Naive thymus-derived CD8-positive, alpha-beta T cell (primary cell): ENCODE measurements at places on chromosomes 5 and 9.

DNA sequence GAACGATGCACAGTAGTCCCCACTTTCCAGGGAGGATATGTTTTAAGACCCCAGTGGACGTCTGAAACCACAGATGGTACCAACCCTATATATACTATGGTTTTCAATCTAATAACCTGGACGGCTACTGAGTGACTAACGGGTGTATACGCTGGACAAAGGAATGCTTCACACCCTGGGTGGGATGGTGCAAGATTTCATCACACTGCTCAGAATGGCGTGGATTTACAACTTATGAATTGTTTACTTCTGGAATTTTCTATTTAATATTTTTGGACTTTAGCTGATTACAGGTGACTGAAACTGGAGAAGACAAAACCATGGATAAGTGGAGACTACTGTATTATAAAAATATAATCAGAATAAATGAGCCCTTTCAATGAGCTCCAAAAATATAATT, 147.6 kb upstream of the TRIM32 start:
- no peaks in the 10 kb centered on the region for H3K4me1 ChIP-seq
- peaks cover 11% of the 10 kb centered on the region for H3K36me3 ChIP-seq
- no peaks in the 10 kb centered on the region for H3K27me3 ChIP-seq
- H3K4me3 ChIP-seq: no peak overlapping the region

DNA sequence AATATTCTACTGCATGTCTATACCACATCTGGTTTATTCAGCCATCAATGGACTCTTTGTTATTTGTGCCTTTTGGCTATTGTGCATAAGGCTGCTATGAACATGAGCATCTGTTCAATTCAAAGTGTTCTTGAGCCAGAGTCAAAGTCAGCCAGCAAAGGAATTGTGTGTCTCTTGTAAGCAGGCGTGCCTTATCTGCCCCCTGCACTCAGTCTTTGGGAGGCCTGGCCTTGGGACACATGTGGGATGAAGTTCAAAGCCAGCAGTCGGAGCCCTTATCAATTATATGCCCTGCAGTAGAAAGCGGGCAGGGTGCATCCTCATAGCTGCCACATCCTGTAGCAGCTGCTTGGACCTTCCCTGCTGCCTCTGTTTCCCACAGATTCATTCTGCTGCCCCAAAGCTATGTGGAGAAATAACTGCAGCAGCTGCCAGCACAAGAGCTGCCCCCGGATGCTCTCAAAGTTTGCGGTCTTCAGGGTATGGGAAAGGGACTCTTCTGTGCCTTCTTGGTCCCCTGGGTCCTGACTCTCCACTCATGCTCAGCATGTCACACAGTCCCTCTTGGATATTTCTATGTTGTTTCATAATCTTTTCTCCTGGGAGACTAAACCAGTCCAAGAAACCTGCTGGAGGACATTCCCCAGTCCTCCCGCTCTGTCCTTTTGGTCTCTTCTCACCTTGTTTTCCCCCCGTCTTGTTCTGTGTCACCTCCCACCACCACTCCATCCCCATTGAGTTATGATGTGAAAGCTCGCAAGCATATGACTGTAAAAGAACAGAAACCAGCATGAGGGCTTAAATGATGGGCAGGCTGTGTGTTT, 35.9 kb downstream of the STOM start:
- no peak overlapping the region for H3K27ac ChIP-seq
- H3K4me1 ChIP-seq: peaks cover 8% of the 10 kb centered on the region
- no peak for DNase-seq
- no peaks in the 10 kb centered on the region for H3K27me3 ChIP-seq
- H3K4me3 ChIP-seq: no peak overlapping the region

GRCh38 chr5:150632305-150633160, 7.9 kb upstream of the SYNPO start:
- no peak overlapping the region for H3K4me3 ChIP-seq
- no peak overlapping the region for H3K27ac ChIP-seq
- H3K27me3 ChIP-seq: peaks cover 29% of the 10 kb centered on the region
- no peaks in the 10 kb centered on the region for H3K36me3 ChIP-seq
- DNase-seq: no peak
- H3K4me1 ChIP-seq: peaks cover 2% of the 10 kb centered on the region

- H3K4me3 ChIP-seq: no peak overlapping the region
- H3K27me3 ChIP-seq: no peaks in the 10 kb centered on the region
- no peaks in the 10 kb centered on the region for H3K36me3 ChIP-seq
- DNase-seq: no peak
Observed at GRCh38 chr9:120734607-120735410, 20.5 kb upstream of the MEGF9 start.

DNA sequence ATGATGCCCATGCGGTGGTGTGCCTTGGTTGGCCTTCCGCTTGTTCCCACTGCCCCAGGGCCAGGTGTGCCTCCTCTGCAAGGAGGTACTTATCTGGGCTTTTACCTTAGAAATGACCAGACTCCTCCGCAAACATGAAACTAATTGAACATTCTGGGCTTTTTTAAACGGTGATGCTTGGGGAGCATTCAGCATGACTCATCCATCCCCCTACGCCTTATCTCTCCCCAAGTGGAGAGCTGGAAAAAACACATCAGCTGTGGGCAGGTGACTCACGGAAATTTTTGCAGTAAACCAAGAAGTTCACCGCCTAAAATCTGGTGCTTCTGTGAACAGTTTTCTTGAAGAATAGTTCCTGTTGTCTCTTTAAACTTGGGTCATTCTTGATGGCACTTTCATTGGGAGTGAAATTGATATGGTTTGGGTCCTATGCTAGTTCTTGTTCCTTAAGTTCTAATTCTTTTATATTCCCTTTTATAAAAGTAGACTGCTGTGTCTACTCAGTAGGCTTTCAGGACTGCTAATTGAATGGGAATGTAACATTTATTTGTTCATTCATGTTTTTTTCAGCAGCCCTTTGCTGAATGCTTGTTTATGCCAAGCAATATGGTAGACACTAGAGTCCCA, 39.6 kb downstream of the SFXN1 start:
- H3K4me3 ChIP-seq: peak overlapping the region; percentile 71
- H3K36me3 ChIP-seq: peaks cover 18% of the 10 kb centered on the region
- peak overlapping the region; percentile 81 for H3K27ac ChIP-seq

GRCh38 chr5:79413112-79413511, 100.8 kb downstream of the HOMER1 start:
- no peak overlapping the region for H3K27ac ChIP-seq
- H3K36me3 ChIP-seq: peaks cover 9% of the 10 kb centered on the region
- no peak overlapping the region for H3K4me3 ChIP-seq
- H3K27me3 ChIP-seq: no peaks in the 10 kb centered on the region

DNA sequence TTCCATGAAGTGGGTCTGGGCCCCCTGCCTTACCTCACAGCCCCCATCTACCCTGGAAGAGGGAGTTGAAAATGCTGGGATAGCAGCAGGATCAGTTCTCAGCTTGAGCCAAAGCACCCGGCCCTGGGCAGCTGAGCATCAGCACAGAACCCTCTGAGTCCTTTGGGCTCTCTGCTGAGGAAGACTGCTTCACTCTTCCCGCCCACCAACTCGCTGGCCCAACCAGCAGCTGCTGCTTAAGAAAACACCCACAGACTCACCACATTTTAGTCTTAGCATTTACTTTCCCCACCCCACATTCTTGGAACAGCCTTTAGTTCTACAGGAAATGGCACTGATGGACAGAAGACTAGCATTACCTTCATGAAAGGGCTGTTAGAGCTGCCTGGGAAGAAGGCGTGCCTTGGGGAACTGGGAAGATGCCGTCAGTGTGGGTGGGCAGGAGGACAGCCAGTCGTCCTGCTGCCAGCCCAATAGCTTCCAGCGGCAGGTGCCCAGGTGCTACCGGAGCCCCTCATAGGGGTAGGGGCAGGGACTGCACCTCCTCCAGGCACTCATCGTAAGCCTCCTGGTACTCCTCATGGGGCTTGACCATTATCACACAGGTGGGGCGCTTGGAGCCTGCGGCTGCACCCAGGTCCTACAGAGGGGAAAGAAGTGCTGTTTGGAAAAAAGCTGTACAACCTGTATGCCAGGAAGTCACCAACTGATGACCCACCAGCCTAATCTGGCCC, 4.3 kb downstream of the NHP2 start:
- peaks cover 51% of the 10 kb centered on the region for H3K4me1 ChIP-seq
- H3K27me3 ChIP-seq: no peaks in the 10 kb centered on the region
- H3K36me3 ChIP-seq: no peaks in the 10 kb centered on the region
- no peak for DNase-seq
- H3K4me3 ChIP-seq: no peak overlapping the region
